NCI-H460 (cell line): ENCODE measurements at places on chromosomes 2 and 18.

DNA sequence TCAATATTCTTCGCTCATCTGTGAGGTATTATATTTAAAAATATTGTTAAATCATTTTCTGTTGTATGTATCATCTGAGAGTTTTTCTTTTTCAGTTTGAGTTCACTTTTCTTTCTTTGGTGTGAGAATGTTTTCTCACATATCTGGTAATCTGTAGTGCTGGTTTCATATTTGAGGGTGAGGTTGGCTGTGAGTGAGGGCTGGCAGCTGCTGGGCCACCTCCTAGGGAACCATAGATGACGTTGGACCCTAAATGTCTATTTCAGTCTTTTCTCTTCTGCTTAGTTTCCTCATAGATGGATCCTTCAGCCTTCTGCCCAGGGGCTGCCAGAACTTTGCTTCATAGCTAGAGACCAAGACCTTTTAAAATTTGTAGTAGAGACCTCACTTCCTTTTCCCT lies 33.5 kb downstream of the MGAT5 start:
- no peak for DNase-seq

GRCh38 chr2:10655499-10656225 lies 34.1 kb downstream of the NOL10 start:
- DNase-seq: no peak

DNA sequence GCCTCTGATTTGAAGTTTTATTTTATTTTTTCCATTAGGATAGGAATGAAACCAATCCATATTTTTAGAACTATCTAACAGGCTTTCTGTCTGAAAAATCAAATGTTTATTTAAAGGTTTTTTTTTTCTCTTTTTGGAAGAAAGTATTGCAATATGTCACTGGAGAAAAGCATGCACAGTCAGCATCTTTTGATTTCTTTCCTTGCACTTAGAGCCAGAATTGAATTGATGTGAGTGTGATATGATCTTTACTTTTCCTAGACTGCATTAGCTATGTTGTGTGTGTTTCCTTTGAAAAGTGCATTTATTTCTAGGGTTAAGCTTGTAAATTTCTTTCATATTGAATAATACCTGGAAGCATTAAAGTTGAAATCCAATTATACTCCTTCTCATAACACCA lies 87.6 kb downstream of the ASXL3 start:
- DNase-seq: no peak

GRCh38 chr2:71934320-71934593 lies 213.4 kb downstream of the CYP26B1 start:
- DNase-seq: no peak

GRCh38 chr18:61635901-61636528 lies 256.8 kb downstream of the RNF152 start:
- DNase-seq: peak; percentile 8

- no peak for DNase-seq
Observed at GRCh38 chr18:62069556-62069955, 117.3 kb downstream of the PIGN start.

GRCh38 chr2:222268311-222268990 lies 30.3 kb downstream of the PAX3 start:
- no peak for DNase-seq

- no peak for DNase-seq
Observed at GRCh38 chr2:121015971-121016485, 269.0 kb downstream of the TFCP2L1 start.

- DNase-seq: peak; percentile 47
Observed at GRCh38 chr2:55618275-55619055, 1.0 kb upstream of the PPP4R3B start.

DNA sequence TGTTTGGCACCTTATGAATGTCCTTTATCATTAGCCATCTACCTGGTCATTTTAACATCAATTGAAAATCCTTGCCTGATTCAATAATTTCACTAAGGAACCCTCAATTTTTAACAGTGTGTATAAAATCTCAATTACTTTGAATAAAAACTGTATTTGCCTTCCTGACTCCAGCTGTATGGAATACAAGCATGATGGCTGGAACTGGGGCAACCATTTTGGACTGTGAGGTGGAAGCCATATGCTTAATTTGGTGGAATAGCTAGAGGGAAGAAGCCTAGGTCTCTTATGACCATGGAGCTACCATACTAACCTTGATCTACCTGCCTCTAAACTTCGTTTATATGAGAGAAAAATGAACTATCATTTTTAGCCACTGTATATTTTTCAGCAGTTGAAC lies 12.5 kb upstream of the RTN4 start:
- no peak for DNase-seq

- DNase-seq: peak; percentile 49
Observed at GRCh38 chr18:24726727-24727492, 266.5 kb downstream of the HRH4 start.

GRCh38 chr2:239693761-239694415 lies 293.1 kb upstream of the HDAC4 start:
- DNase-seq: no peak

GRCh38 chr2:218075975-218076811 lies 7.1 kb downstream of the RUFY4 start:
- no peak for DNase-seq

DNA sequence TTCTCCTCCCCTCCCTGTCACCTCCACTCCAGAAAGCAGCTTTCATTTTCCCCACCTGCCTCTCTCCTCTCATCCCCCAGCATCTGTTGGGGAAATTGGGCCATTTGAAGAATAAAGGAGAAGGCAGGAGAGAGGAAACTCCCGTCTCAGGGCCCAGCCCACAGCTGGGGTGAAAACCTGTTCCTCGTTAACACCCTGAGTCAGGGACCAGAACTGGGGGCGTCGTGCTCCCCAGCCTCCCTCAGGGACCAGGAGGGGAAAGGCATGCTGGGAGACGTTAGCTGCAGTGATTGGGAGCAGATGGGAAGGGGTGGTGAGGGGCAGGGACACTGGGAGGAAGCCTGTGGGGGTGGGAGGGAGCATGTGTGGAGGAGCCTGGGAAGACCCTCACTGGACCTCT lies 251.3 kb downstream of the DYSF start:
- DNase-seq: no peak

GRCh38 chr2:71524476-71524875 lies 71.1 kb downstream of the DYSF start:
- DNase-seq: no peak

- no peak for DNase-seq
Observed at GRCh38 chr18:24974431-24974830, 377.5 kb downstream of the ZNF521 start.

DNA sequence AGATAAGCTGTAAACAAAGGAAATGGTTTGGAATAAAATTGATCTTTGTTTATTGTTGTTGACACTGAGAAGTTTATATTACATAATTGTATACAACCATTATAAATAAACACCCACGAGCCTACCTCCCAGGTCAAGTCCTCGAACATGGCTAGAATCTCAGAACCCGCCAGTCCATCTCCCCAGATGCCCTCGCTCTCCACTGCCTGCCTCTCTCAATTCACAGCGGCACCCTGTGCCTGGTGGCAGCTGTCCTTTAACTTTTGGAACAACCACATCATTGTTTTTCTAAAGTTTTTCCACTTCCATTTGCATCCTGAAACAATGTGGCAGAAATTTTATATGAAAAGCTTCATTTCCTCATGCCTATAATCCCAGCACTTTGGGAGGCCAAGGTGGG lies 52.2 kb upstream of the OTOS start:
- no peak for DNase-seq

GRCh38 chr2:120747281-120747680 lies 11.6 kb downstream of the GLI2 start:
- DNase-seq: no peak

DNA sequence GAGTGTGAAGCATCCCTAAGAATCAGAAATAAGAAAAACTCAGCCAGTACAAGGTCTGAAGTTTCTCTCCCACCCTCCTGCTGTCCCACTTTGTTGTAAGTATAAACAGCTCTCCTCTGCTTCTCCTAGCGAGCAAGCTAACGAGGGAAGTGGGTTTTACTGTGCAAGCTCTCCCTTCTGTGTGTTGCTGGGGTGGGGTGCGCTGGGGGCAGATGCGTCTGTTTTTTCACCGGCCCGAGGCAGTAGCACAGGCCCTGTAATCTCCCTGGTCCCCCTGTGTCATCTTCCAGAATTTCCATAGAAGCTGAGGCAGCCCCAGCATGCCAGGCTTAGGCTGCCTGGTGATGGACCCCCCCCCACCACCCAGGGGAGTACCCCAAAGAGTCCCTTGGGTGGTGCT lies 9.4 kb upstream of the CXCR4 start:
- no peak for DNase-seq
